ENCODE measurements at places on chromosomes 4 and X.

GRCh38 chr4:169484485-169484884 lies 127.9 kb downstream of the NEK1 start:
- H3K4me3 ChIP-seq = no peak overlapping the region
- DNase-seq = no peak
- no peaks in the 10 kb centered on the region for H3K27me3 ChIP-seq
- no peaks in the 10 kb centered on the region for H3K4me1 ChIP-seq
- no peak overlapping the region for H3K27ac ChIP-seq

GRCh38 chrX:103565752-103566151 lies 19.6 kb upstream of the TCEAL4 start:
- no peaks in the 10 kb centered on the region for H3K4me1 ChIP-seq
- no peak for DNase-seq
- H3K27me3 ChIP-seq = no peaks in the 10 kb centered on the region
- H3K36me3 ChIP-seq = no peaks in the 10 kb centered on the region

DNA sequence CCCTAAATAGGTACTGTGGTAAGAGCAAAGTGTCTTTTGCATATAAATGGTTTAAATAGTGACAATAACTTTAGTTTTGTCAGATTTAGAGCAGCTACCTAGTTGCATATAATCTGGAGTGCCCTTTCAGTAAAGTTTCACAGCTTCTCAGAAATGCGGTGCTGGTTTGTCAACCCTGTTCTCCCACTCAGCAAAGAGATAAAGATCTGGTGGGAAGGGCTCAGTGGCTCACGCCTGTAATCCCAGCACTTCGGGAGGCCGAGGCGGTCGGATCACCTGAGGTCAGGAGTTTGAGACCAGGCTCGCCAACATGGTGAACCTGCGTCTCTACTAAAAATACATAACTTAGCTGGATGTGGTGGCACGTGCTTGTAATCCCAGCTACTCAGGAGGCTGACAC lies 45.6 kb upstream of the TENM3 start:
- no peaks in the 10 kb centered on the region for H3K36me3 ChIP-seq
- H3K27ac ChIP-seq = no peak overlapping the region
- no peaks in the 10 kb centered on the region for H3K4me1 ChIP-seq

DNA sequence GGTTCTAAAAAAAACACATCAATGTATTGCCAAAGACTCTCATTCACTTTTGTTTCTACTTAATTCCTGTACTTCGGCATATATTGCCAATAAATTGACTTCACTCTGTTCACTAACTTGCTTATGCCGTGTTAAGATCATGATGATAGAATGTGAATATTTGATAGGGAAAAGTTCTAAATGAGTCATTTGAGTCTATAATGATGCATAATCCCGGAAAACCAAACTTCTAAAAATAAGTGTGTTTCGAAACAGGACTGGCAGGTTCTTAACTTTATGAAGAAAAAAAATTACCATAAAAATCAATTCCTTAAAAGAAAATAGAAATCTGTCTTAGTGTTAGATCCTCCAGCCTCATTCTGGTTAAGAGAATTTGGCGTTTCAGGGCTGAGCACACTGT lies 387.5 kb upstream of the FTHL17 start:
- H3K36me3 ChIP-seq = no peaks in the 10 kb centered on the region
- no peaks in the 10 kb centered on the region for H3K27me3 ChIP-seq
- DNase-seq = no peak
- no peaks in the 10 kb centered on the region for H3K4me1 ChIP-seq
- no peak overlapping the region for H3K4me3 ChIP-seq

- no peaks in the 10 kb centered on the region for H3K36me3 ChIP-seq
- no peaks in the 10 kb centered on the region for H3K27me3 ChIP-seq
- no peak overlapping the region for H3K4me3 ChIP-seq
- H3K4me1 ChIP-seq = no peaks in the 10 kb centered on the region
- no peak for DNase-seq
Observed at GRCh38 chr4:139872274-139872673, 206.7 kb downstream of the MGST2 start.
